ENCODE measurements at places on chromosomes 3 and 15.

DNA sequence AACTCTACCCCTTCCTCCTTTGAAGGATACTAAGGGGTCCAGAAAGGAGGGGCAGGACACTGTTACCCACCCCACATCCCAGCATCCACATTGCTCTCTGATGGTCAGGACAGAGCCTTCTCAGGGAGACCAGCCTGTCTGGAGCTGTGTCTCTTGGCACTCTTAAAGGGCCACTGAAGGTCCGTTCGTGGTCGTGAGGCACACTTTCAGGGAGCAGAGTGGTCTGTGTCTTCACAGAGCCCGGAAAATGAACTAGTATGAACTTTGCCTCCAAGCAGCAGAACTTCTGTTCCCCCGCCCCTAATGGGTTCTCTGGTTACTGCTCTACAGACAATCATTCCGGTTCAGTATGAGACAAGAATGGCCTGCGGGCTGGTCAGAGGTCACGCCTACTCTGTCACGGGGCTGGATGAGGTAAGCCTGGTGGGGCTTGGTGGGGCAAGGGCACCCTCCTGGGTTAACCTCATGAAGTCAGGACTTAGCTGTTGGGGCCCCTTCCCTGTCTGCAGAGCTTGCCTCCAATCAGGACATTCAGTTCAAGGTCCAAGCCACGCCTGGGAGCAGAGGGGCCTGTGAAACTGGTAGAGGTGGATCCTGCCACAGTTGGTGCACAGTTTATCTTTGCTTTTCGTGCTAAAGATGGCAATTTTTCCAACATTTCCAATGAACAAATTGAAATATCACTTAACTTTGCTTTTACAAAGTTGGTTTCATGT lies 33.2 kb downstream of the CAPN3 start:
- no peak for DNase-seq

DNA sequence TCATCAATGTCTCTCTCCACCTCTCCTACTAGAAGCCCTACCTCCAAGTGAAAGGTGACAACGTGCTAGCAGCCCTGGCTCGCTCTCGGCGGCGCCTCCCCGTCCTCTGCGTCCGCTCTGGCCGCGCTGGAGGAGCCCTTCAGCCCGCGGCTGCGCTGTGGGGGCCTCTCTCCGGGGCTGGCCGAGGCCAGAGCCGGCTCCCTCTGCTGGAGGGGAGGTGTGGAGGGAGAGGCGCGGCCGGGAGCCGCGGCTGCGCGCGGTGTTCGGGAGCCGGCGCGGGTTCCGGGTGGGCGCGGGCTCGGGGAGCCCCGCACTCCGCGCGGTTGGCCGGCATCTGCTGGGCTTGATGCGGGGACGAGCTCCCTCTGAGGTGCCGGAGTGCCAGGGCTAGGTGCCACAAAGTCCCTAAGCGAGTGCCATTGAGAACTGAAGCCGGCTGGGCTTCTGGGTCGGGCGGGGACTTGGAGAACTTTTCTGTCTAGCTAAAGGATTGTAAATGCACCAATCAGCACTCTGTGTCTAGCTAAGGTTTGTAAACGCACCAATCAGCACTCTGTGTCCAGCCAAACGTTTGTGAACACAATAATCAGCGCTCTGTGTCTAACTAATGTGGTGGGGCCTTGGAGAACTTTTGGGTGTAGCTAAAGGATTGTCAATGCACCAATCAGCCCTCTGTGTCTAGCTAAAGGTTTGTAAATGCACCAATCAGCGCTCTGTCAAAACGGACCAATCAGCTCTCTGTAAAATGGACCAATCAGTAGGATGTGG lies 84.8 kb upstream of the ARRDC4 start:
- DNase-seq, result no peak

GRCh38 chr3:81045976-81046375 lies 715.5 kb downstream of the GBE1 start:
- DNase-seq, result no peak

- DNase-seq, result no peak
Observed at GRCh38 chr3:133330065-133330464, 69.8 kb upstream of the BFSP2 start.

GRCh38 chr3:169072494-169072893 lies 591.0 kb downstream of the MECOM start:
- no peak for DNase-seq

GRCh38 chr15:36777926-36778325 lies 198.5 kb downstream of the CDIN1 start:
- DNase-seq, result no peak

- DNase-seq, result no peak
Observed at GRCh38 chr15:46442184-46442583, 807.4 kb downstream of the SQOR start.

- DNase-seq, result no peak
Observed at GRCh38 chr15:25175789-25176615, 221.2 kb downstream of the SNRPN start.

DNA sequence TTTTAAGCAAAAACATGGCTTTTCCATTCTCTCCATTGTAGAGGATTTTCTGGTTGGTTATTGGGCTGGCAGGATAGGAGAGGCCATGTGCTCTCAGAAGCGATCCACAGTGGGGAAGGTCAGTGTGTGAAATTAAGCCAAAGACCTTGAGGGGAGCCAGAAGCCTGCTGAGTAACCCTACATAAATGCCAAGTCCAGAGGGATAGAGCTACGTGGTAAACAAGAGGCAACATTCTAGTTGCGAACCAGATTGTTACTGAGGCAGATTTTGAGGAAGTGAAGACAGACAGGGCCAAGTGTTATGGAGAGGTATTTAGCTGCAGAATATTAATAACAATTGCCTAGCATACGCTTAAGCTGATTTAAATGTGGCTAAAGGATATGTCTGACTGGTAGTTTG lies 592.8 kb upstream of the GBE1 start:
- DNase-seq, result no peak

DNA sequence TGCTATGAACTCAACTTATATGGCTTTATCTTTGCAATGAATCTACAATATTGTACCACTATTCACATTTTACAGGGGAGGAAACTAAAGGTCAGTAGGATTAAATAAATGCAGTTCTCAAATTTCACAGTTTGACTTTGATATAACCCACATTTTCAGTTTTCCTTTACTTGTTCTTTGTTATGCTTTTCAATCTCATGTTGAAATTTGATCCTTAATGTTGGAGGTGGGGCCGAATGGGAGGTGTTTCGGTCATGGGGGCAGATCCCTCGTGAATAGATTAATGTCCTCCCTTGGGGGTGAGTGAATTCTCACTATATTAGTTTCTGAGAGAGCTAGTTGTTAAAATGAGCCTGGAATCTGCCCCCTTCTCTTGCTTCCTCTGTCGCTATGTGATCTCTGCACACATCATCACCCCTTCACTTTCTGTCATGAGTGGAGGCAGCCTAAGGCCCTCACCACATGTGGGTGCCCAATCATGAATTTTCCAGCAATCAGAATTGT lies 44.7 kb downstream of the CD200 start:
- DNase-seq, result no peak

DNA sequence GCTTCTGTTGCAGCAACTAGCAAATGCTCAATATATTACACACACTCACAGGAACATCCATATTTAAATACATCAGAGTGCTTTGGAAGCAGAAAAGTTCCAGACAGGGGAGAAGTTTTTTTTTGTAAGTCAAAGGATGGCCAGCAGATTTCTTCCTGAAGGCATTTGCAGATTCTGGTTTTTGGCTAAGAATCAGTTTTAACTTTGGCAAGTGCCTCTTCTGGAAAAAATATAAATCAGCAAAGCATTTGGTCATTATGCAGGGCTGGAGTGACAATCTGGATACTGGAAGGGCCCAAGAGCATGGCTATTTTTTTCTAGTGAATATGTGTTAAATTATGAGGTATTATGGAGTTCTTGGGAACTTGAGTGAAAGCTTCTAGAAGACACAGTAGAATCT lies 495.3 kb upstream of the ARPP21 start:
- no peak for DNase-seq

DNA sequence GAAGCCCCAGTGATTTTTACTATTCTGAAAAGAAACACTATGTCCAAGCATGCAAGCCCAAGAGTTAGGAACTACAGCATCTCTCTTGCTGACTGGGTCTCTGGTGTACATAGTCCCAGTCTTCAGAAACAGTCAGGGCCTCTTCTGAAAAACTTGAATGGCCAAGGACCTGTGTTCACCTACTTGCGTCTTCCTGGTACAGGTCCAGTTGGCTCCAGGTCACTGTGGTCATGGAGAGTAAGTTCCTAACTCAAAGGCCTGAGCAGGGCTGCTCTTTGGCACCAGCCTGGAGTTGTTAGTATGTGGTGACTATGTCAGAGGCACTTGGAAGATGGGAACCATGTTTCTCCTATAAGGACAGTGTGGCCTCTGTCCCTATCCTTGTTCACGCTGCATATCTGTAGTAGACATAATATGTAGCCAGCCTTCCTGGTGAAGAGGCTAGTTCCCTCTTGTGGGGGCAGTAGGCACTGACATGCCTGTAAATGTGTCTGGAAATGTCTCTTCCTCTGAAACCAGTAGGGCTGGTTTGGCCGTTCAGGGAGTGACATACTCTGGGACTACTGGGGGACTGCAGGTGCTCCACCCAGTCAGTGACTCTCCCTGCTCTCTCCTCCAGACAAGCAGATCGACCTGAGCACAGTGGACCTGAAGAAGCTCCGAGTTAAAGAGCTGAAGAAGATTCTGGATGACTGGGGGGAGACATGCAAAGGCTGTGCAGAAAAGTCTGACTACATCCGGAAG lies 2.6 kb upstream of the RBM15B start:
- DNase-seq, result no peak

GRCh38 chr3:142256712-142257333 lies 31.4 kb upstream of the GK5 start:
- no peak for DNase-seq

- DNase-seq, result no peak
Observed at GRCh38 chr15:78460737-78461136, 22.7 kb downstream of the IREB2 start.

DNA sequence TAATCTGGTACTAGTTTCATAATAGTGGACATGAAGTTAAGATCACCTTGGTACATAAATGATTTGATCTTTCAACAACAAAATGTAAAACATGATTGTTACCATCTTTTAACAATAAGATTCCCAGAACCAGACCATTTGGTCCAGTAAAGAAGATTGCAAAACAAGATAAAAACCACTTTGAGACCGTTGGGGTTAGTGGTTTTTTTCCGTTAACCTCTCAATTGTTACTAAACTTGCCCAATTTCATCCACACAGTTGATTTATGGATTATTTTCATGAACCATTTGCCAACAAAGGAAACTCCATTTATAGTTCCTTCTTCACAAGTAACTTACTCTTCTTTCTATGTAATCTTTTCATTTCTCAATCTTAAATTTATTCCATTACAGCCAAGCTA lies 53.8 kb downstream of the ATP8B4 start:
- no peak for DNase-seq

DNA sequence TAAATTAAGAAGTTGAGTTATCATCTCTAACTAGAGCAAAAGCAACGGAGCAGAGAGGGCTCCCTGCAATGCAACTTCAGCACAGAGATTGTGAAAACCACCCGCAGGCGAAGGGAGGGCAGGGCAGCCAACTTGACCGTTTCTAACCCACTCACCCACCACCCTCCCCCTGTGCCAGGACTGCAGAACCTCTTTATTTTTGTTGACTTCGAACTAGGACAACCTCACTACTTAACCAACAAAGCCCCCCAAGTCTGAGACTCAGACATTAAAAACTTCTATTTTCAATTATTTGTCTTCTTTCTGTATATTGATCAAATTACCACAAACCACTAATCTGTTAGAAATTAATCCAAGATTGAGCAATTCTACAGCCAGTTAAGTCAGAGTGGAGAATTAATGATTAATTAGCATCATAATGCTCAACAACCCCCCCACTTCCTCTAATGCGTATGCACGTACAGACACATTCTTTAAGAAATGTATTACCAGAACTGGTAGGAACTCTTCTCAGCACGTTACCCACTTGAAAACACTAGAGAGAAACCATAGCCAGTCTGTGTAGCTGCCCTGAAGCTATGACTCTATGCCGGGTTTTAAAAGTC lies 2.0 kb downstream of the MGLL start:
- DNase-seq, result no peak

- DNase-seq, result no peak
Observed at GRCh38 chr15:90982135-90982534, 12.2 kb downstream of the PRC1 start.

- no peak for DNase-seq
Observed at GRCh38 chr3:66997560-66998112, 471 bp upstream of the KBTBD8 start.

DNA sequence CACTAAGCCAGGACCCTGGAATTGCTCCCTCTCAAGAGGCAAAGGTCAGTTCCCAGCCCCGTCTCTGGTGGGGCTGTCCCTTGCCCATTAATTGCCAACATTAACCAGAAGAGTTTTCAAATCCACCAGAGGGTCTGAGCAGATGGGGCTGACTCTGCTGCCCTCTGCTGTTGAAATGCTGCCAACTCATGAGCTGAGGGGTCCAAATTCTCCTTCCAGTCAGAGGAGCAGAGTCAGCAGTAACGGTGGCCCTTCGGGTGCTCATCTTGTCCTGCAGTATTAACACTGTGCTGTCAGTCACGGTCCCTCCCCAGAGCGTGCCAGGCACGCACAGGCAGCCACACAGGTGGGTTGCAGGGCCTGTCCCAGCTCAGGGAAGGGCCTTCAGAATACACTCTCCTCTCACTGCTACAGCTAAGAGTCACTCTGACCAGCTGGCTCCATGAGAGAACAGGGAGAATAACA lies 10.7 kb upstream of the SPTBN5 start:
- DNase-seq, result peak; percentile 51

DNA sequence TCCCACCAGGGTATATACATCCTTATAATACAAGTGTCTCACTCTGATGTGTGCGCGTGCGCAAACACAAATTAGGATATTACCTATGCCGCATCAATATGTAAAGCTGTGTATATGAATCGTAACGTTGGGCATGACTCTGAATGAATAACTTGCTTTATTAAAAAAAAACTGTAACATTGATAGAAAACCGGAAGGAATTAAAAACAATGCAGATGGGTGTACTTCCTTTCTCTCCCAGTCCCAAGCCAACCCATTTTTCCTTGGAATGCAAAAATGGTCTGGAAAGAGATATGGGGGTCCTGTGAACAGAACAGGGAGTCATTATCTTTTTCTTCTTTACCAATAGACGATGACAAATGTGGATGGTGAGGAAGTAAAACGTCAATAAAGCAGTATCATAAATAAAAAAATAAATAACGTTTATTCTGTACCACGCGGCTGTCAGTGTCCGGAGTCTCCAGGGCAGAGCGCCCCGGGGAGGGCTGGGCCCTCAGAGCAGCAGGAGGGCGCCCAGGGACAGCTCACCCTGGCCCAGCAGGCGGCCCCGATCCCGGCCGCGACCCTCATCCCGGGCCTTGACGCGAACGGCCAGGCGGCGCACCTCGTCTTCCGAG lies 1.6 kb downstream of the C2CD4B start:
- DNase-seq, result no peak

Data from stimulated activated CD8-positive, alpha-beta memory T cell treated with anti-CD3 and anti-CD28 coated beads, Interleukin-4, amount 100 ng/mL, for 24 hours (primary cell).